ENCODE measurements at places on chromosomes 7 and 10.

GRCh38 chr7:100517305-100517704, 21.7 kb upstream of the AGFG2 start:
- DNase-seq, result no peak

GRCh38 chr10:130921911-130922440, 389.5 kb downstream of the TCERG1L start:
- DNase-seq, result no peak

DNA sequence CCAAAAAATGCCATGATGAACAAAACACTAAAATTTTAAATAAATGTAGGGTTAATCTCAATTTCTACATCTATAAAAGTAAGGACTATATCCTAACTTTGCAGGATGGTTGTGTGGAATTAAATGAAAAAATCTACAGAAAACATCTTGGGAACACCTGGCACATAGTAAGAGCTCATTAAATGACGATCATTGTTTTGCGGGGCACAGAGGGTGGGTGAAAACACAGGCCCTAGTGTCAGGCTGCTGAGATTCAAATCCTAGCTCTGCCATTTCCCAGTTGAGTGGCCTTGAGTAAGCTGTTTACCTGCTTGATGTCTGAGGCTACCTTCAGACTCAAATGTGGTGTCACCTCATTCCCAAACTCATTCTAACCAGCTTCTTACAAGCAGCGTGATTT, 35.6 kb downstream of the BTBD16 start:
- no peak for DNase-seq

- DNase-seq, result no peak
Measured at GRCh38 chr10:107157071-107157470, 7.4 kb downstream of the SORCS1 start.

DNA sequence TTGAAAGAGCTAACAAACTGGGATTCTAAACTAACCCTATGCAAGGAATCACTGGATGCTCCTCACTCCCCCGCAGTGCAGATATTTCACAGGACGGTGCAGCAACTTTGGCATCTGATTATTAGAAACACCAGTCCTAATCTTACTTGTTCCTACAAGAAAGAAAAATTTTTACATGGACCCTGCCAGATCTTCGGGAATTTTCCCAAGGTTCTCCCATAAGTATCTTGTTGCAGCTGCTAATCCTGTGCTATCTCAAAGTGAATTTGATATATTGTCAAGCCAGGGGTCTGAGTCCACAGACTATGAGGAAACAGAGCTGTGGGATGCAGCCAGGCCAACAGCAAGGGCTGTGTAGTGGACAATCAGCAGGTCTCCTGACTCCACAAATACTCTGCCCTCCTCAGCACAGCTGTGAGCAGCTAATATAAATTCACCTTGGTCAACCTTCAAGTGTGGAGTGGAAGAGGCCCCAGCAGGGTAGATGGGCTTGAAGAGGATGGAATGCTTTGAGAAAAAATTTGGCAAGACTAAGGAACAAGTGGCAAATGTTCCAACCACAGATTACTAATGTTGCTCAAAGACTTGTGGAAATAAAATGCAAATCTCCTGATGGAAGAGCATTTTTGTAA, 25.6 kb downstream of the VSTM4 start:
- DNase-seq, result no peak

GRCh38 chr7:142626420-142627035, 122.7 kb upstream of the PRSS1 start:
- DNase-seq, result peak; percentile 89

- peak; percentile 78 for DNase-seq
Measured at GRCh38 chr10:50395271-50395670, 144.0 kb upstream of the ASAH2 start.

DNA sequence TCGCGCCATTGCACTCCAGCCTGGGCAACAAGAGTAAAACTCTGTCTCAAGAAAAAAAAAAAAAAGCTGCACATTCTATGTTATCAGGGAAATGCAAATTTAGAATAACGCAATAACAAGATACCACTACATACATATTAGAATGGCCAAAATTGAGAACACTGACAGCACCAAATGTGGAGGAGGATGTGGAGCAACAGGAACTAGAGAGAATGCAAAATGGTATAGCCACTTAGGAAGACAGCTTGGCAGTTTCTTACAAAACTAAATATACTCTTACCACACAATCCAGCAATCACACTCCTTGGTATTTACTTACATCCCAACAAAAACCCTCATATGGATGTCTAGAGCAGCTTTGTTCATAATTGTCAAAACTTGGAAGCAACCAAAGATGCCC, 76.8 kb downstream of the ALOX5 start:
- DNase-seq, result no peak

DNA sequence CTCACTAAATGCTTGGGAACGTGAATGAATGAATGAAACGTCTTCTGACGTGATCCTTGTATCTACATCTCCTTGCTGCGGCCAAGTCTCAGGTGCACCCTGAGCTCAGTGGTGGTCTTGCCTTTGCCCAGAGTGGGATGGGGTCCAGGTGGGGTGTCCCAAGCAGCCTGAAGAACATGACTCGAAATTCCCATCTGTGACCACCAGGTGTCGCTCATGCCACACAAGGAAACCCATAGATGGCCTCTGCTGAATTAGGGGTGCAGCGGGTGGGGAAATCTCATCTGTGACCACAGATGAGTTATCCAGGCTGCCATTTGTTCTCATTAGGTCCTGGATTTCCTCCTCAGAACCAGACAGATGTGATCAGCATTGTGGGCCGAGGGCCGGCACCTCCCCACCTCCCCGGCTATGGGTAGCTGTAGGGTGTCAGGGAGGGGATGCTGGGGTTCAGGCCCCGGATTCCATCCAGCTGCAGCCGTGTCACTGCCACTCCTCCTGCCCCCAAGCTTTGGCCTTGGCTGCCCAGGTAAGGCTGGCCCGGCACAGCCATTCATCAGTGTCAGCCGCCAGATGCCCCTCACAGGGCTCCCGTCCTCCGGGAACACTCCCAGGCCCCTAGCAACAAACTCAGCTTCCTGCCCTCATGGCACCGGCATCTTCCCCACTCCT, 21.0 kb upstream of the GNA12 start:
- peak; percentile 72 for DNase-seq

DNA sequence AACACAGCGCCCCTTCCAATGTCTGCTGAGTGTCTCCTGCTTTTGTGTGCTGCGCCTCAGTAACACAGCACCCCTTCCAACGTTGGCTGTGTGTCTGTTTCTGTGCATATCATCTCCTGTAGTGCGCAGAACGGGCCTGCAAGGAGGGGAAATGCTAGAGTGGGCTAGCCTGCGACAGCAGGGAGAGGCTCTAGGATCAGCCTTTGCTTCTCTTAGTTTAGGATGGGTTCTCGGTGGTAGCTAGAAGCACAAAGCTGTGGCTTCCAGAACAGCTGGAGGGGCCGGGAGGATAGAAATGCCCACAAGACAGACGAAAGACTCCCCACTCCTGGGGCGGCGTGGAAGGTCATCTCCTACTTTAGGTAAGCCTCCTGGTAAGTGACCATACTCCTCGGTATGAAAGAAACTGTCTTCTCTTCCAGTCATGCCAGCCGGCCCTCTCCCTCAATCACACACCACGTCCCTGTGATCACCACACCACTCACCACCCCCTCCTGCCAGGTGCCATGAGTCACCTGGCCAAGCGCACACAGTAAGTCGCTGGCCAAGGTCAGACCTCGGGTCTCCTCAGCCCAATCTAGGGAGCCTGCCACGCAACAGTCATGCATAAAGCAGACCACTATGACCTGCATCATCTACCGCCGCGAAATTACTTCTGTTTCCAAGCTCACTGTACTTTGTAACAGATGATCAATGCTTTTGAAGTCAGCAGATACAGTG, 4.8 kb downstream of the PITRM1 start:
- DNase-seq, result no peak

- DNase-seq, result peak; percentile 24
Measured at GRCh38 chr10:15824498-15824897, 35.8 kb downstream of the MINDY3 start.

DNA sequence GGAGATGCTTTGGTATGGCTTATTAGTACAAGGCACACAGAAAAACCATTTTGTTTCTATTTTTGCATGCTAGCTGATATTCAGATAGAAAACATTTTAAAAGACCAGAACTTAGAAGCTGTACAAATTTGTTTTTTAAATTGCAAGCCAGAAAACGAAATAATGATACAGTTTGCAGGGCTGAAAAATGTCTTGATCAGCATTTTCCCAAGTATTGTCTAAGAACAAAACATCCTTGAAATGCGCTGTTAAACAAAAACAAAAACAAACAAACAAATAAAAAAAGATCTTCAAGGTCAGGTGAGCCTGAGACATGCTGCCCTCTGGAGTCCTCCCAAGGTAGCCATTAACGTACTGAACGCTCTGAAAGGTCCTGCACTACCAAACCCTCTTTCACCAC, 98.3 kb downstream of the VIM start:
- no peak for DNase-seq

DNA sequence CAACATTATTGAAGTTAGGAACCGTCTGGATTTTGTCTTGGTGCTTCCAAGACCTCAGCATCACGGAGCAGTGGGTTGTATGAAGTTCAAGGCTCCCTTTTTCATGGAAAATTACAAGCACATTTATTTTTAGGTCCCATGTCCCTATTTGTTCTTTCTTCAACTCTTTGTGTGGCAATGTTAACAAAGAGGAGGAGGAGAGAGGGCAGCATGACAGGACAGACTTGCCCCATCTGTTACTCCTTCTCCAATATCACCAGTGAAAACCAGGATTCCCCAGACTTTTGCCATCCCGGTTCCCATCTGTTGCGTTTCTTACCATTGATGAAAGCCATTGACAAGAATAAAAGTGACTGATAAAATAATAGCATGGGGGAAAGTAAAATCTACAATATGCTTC, 28.6 kb downstream of the EEPD1 start:
- no peak for DNase-seq

- no peak for DNase-seq
Measured at GRCh38 chr7:124033095-124033806, 384 bp upstream of the TMEM229A start.

- no peak for DNase-seq
Measured at GRCh38 chr7:74511345-74511744, 57.6 kb downstream of the GTF2IRD1 start.

DNA sequence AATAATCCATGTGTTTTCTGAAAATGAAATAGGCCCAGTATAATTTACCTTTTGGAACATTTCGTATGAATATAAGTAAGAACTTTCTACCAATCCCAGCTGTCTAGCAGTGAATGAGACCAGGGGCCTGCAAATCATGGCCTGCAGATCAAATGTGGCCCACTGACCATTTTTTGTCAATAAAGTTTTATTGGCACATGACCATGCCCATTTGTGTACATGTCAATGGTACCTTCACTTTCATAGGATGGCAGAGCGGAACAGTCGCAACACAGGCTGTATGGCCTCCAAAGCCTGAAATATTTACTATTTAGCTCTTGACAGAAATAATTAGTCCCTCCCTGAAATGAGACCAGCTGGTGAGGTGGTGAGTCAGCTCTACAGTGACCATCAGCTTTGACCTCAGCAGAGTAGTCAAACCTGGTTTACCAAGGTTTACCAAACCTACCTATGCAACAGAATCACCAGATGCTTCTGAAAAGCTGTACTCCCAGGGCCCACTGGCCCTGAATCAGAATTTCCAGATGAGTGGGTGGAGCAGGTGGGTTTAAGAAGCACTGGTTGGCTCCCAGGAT, 13.8 kb upstream of the C10orf90 start:
- DNase-seq, result no peak

- peak; percentile 29 for DNase-seq
Measured at GRCh38 chr7:86914551-86914950, 144.9 kb downstream of the ELAPOR2 start.

DNA sequence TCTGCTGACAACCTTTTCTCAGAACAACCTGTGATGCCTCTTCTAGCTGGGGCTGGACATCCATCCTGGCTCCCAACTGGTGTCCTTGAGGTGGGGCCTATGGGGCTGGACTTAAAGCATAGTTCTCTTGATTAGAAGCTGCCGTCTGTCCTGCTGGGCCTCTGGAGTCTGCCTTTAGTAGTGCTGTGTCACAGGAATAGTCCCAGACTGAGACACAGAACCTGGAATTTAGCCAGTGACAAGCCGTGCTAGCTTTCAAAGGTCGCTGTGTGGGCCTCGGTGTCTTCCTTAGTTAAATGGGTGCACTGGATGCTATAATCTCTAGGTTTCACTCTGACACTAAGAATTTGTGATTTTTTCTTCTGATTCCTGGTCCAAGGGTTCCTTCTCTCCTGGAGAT, 41.2 kb downstream of the GPR141 start:
- no peak for DNase-seq

DNA sequence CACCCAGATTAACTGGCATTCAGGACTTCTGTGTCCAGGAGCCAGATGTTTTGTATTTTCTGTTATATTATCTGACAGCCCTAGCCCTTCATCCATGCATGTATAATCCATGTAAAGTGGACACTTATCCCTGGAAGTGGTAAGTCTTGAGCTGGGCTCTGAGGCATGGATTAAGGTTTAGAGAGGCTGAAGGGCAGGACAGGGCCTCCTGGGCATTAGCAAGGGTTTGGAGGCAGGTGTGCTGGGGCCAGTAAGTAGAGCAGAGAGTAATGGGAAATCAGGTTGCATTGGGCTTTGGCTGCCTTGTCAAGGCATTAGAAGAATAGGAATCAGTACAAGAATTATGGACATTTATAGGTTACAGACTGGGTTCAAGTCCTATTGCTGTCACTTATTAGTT, 138.0 kb downstream of the DYNC1I1 start:
- no peak for DNase-seq

DNA sequence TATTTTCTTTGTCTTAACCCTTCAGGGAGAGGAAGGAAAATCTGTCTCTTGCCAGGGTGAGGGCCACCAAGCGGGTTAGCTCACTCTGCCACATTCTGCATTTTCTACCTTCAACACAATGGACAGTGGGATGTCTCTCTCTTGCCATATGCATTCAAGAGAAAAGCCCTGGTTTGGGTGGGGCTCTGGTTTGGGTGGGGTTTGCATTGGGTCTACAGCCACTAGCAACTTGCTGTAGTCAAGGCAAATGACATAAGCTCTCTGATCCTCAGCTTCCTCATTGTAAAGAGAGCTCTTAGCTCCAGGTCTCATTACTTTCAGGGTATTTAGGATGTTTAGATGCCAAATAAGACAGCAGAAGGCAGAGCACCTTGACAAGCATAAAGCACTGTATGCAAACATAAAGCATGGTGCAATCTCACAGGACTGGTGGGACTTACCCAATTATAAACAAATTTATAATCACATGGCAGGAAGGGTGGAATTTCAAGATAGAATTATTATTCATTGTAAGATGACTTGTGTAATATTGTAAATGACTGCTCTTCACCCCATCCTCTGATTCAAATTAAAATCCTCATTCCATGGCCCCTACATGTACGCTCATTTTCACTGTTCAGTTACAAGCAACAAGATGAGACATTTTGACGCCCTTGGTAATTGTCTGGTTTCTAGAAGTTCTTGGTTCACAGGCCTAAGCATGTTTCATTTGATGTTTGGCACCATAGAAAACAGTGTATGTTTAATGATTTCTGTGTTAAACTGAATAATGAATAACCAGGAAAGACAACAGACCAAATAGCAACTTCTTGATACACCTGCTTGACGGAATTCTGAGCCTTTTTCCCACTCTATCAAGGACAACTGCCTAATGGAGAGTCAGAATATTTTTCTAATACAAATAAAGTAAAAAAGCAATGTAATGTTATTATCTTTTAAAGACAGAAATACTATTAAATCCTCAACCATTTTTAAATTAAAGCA, 258.9 kb downstream of the KCNMA1 start:
- no peak for DNase-seq

- DNase-seq, result no peak
Measured at GRCh38 chr7:147646568-147646967, 944.0 kb upstream of the C7orf33 start.

GRCh38 chr10:125057158-125058001, 103.0 kb downstream of the CTBP2 start:
- DNase-seq, result peak; percentile 79

- DNase-seq, result no peak
Measured at GRCh38 chr7:140025814-140026433, 36.8 kb downstream of the PARP12 start.
